Astrocyte (in vitro differentiated cells and primary cell): ENCODE measurements at places on chromosomes 5 and 9.

DNA sequence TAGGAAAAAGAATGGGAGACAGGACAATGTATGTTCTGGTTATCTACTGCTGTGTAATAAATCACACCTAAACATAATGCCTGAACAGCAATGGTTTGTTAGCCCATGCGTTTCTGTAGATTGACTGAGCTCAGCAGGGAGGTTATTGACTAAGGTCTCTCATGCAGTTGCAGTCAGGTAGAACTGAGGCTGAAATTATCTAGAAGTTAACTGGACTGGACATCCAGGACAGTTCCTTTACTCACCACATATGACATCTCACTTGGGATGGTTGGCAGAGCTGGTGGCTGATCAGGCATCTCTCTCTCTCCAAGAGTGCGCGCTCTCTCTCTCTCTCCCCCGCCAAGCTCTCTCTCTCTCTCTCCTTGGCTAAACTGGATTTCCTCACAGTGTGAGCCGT, 8.9 kb upstream of the FOXB2 start:
- no peak for DNase-seq

DNA sequence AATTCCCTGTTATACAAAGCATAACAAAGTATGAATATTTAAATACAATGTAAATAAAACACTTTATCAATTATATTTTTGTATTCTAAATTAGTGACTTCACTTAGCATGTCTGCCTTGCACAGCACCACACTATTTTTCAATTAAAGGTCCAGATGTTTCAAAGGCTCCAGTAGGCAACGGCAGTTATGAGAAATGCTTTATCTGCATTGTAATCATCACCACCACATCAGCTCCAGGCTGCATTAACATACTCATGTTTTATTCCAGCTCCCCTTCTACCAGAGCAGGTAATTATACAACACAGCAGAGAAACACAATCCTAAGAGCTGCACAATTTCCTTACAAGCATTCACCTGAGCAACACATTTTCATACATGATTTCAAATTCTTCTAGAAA, 102.8 kb downstream of the MAPKAP1 start:
- no peak for DNase-seq

GRCh38 chr9:133634081-133634691, 2.0 kb upstream of the DBH start:
- no peak for DNase-seq

GRCh38 chr9:114968671-114969070, 38.3 kb upstream of the TNFSF8 start:
- peak; percentile 27 for DNase-seq

- DNase-seq: no peak
These were observed 49.0 kb downstream of the FOXI1 start for GRCh38 chr5:170154744-170155143.

GRCh38 chr9:114538241-114538640, 33.0 kb upstream of the WHRN start:
- DNase-seq: no peak

GRCh38 chr5:163473635-163474243, 13.3 kb downstream of the HMMR start:
- peak; percentile 11 for DNase-seq

DNA sequence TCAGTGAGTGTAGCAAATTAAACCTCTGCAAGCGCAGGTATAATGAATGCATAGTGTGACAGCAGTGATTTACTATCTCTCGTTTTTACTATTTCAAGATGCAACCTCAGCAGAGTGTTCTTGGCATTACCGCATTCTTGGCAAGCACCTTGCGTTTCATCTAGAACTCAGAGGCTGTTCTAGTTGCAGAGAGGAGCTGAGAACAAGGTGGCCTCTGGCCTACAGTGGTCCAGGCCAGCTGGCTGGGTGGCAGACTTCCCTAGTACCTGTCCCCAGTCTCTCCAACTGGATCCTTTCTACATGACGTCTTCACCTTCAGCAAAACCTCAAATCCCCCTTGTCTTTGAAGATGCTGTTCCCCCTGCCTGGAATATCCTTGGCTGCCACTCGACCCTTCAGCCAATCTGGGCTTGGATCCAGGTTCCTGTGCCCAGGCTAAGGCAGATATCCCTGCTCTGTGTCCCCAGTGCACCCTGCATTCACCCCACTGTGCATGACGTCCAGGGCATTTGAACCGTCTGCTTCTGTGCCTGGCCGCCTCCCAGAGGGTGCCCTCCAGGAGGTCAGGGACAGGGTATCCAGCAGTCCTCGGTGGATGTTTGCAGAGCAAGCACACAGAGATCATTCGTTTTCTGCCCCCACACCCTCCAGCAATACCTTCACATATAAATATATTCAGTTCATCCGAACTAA, 120.4 kb upstream of the CPEB4 start:
- DNase-seq: no peak
